ENCODE measurements at places on chromosomes 6 and 20. TPM values are rescaled to one million over a fixed set of nuclear protein-coding genes. Genes with fewer than 3 reads are reported as not detected.

Gene RAB23
- total RNA-seq, result 10.6 TPM

Gene MAP3K7
- total RNA-seq, result 16.8 TPM

Gene IL17F
- not detected for total RNA-seq

Gene OR2H2
- total RNA-seq, result not detected

Gene SYS1
- 63.6 TPM for total RNA-seq

Gene ANKRD66
- total RNA-seq, result not detected

Gene CNBD2
- total RNA-seq, result 5.4 TPM

Gene TRAPPC3L
- not detected for total RNA-seq

Gene CGA
- not detected for total RNA-seq

Gene VGLL2
- 0.13 TPM for total RNA-seq

Gene ANKEF1
- total RNA-seq, result 3.2 TPM

Gene DYNLT2
- total RNA-seq, result 0.63 TPM

Gene PCSK2
- total RNA-seq, result not detected

Gene BPI
- 0.33 TPM for total RNA-seq

Gene SLC52A3
- not detected for total RNA-seq

Gene NEURL2
- total RNA-seq, result 9.5 TPM

Gene FRK
- total RNA-seq, result 1.6 TPM

Gene PNLDC1
- total RNA-seq, result not detected

Gene IBTK
- 20.8 TPM for total RNA-seq

Gene NKX2-2
- total RNA-seq, result not detected

Gene GPX5
- total RNA-seq, result not detected

Gene WFDC5
- not detected for total RNA-seq

Gene PROKR2
- not detected for total RNA-seq

Gene MMP24
- total RNA-seq, result 63.9 TPM

Gene MEI4
- not detected for total RNA-seq

Gene TINAG
- total RNA-seq, result 0.16 TPM

Gene TFAP2A
- 1.3 TPM for total RNA-seq

Gene THBD
- 9.5 TPM for total RNA-seq

Gene HLA-C
- 114 TPM for total RNA-seq

Gene C20orf144
- not detected for total RNA-seq
